Aortic smooth muscle cell (primary cell): ENCODE measurements at places on chromosomes 4 and X. TPM values are rescaled to one million over a fixed set of nuclear protein-coding genes. Genes with fewer than 3 reads are reported as not detected.

Gene ADH7
- not detected in 2 replicates for total RNA-seq

Gene MAGEB1
- total RNA-seq, result not detected in 2 replicates

Gene SOD3
- total RNA-seq, result 129 and 136 TPM in 2 replicates

Gene GABRG1
- not detected in 2 replicates for total RNA-seq

Gene ALB
- 0.50 TPM in 1 of 2 replicates, not detected in the other for total RNA-seq

Gene COX7B2
- not detected in 2 replicates for total RNA-seq
